ENCODE measurements at places on chromosomes 16 and 17. TPM values are rescaled to one million over a fixed set of nuclear protein-coding genes. Genes with fewer than 3 reads are reported as not detected.

DNA sequence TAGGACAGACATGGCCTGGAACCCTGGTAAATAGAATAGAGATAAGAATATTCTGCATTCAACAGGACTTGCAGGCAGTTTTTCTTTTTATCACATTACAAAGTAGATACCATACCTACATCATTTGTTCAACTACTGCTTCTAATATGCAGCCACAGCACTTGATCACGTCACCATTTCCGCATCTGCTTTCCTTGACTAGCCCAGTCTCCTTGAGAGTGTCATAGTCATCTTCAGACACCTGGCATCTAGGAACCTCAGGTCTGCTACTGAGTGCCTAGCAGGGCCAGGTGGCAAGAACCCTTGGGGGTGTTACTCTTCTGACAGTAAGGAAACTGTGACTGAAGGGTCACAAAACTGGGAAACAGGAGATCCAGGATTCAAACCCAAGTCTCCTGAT, 93.2 kb upstream of the TOB1 start:
- no peak for DNase-seq

DNA sequence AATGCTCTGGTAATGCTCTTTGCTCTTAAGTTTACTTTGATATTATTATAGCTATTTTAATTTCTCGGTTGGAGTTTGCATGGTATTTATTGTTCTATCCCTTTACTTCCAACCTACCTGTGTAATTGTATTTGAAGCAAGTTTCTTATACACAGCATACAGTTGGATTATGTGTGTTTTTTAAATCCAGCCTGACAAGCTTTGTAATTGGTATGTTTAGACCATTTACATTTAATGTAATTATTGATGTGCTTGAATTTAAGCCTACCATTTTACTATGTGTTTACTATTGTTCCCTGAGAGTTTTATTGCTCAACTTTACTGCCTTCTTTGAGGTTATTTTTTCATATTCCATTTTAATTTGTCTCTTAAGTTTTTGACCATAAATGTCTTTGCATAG, 35.7 kb downstream of the ACSF3 start:
- DNase-seq: no peak

DNA sequence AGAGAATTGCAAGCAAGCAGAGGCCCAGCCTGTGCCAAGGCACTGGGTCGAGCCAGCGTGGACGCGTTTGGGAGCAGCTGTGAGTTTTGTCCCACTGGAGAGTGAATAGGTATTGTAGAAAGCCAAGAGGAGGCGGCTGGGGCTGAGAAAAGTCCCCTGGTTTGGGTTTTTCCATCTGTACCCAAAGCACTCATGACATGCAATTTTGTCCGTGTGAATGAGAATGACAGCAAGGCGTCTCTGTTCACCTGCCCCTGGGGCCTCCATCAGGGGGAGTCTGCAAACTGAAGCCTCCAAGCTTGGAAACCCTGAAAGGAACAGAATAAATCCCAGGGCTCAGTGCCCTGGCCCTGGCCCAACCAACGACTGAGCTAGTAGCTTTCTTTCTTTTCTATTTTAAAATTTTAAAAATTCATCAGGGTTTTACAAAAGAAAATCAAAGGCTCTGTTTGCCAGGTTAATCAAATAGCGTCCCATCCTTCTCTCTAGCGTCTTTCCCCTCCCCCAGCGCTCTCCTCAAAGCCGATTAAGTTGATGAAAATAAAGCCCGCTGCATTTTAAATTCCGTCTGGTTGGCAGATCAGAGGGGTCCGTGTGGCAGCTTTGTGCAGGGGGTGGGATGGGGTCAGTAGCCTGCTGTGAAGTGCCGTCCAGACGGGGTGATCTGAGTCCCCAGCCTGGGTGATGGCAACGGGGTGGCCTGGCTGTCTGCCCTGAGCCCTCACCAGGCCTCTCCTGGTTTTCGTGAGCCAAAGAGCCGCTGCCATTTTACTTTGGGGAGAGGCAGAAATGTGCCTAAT, 171.0 kb downstream of the KATNIP start:
- DNase-seq: no peak

DNA sequence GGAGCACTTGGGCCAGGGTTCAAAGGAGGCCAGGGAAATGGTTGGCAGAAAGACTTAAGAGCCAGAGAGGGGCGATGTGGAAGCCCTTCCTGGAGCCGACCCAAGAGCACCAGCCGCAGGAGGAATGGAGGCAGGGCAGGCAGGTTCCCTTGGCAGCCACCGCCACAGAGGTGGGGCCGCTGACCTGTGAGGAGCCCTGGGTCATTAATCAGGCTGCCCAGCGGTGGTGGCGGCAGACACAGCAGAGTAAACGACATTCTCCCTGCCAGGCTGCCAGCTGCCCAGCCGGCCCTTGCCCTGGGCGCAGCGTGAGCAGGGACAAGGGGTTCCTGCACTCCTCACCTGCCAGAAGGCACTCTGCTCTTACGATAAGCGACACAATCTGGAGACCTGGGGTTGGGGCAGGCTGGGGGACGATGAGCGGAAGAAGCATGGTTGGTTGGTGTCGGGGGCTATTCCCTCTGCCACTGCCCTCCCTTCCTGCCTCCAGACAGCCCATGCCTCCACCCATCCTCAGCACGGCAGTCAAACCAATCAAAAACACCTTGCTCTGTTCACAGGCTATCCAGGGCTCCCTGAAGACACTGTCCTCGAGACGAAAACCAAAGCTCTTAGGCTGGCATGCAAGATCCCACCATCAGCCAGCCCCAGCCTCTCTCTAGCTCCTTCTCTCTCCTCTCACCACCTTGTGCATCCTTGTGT, 40.9 kb downstream of the PLXDC1 start:
- DNase-seq: no peak

DNA sequence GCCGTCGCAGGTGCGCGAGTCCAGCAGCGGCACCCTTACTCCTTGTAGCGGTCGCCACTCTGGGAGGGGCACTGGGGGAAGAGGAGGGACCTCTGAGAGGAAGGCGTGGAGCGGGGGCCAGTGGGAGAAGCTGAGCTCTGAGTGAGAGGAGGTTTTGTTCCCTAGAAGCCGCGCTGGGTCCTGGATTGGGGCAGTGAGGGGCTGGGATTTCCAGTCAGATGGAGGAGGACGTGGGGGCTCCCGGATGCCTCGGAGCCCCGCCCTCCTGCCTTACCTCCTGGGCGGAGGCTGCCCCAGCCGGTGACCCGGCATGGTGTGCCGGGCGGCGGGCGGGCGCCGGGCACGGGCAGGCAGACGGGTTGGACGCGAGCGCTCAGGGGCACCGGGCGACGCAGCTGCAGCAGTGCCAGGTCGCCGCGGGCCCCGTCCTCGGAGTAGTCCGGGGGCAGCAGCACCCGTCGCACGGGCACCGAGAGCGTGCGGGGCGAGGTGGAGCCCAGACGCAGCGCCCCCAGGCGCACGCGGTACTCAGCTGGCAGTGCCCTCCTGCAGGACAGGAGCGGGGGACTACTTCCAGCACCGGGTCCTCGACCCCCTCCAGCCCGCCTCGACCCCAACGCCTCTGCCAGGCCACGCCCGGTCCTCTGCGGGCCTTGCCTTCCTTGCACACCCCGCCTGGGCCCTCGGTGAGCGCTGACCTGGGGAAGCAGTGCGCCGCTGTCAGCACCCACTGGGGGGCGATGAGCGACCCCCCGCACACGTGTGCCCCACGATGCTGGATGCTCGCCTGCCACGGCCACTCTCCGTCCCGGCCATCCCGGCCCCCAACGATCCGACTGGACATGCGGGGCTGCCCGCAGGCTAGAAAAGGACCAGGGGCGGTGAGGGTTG, 2.0 kb downstream of the PRSS33 start:
- DNase-seq: no peak

- DNase-seq: no peak
Observed at GRCh38 chr17:59641799-59642484, 22.2 kb downstream of the CLTC start.

The TBX6 gene
- not detected for total RNA-seq

Data from H4 (cell line).